ENCODE measurements at places on chromosomes 4 and X.

DNA sequence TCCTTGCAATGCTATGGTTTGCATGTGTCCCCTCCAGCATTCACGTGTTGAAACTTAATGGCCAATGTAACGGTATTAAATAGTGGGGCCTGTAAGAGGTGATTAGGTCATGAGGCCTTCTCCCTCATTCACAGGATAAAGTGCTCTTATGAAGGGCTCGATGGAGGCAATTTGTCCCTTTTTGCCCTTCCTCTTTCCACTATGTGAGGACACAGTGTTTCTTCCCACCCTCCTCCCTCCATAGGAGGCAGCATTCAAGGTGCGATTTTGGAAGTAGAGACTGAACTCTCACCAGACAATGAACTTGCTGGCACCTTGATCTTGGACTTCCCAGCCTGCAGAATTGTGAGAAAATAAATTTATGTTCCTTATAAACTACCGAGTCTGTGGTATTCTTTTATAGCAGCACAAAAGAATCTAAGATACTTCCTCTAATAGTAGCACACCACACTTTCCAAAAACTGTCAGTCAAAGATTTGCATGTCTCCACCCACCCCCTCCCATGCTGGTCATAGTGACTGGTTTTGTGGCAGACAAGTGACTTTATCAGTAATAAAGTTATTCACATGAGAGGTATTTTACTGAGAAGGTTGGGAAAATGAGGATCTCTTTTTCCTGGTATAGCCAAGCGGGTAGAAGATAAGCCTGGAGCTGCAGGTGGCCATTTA, 113.5 kb upstream of the TTC29 start:
- no peak for DNase-seq

DNA sequence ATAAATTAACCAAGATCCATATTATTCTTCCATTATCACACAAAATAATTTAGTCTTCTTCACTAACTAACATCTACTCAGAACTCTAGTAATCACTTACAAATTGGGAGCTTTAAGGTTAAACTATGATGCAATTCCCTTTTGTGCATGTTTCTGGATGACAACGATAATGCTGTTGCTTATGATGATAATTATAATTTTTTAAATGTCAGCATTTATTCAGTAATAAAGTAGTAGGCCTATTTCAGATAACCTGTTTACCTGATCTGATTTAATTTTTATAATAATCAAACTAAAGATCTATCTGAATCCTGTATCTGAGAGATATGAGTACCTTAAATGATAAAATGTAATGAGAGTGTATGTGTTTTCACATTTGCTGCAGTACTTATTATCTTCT, 507.8 kb upstream of the GRID2 start:
- no peak for DNase-seq

DNA sequence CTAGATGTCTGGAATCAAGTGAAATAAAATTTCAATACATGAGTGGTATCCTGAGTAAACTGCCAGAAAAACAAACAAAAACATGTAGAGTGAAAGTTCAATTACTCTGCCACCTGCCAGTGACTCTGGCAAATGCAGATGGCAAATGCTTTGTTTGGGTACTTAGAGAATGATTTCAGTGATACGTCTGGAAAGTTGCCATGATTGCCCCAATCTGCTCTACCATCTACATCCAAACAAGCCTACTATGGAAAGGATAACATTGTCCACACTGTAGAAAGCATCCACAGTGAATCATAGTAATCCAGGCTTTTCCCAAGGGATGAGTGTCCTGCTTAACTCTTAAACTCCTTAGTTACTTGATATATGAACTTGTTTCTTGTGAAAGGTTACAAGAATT, 3.4 kb downstream of the SPATA4 start:
- no peak for DNase-seq

DNA sequence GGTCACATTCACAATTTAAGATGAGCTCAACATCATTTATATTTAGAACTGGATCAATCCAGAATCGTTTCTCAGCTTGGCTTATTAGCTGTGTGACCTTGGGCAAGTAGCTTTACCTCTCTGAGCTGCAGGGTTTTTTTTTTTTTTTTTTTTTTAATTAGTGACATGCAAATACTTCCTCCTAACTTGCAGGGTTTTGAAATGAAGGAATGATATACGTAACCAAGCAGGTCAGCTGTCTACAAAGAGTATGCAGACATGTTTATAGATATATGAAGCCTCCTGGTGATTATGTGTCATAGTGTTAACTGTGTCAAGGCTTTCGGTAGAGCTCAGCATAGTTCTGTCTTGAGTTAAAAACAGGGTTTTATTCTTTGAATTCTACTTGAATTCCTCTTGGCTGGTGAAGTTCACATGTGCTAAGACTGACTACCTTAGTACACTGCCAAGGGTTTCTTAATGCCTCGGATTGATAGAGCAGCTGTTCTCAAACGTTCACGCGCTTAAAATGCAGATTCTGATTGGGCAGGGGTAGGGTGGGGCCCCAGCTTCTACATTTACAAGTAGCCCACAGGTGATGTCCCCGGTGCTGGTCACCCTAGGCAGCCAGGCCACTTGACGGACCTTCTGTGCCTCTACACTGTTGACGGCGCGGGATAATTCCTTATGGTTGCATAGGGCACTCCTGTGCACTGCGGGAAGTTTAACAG, 654 bp upstream of the STS start:
- peak; percentile 33 for DNase-seq

DNA sequence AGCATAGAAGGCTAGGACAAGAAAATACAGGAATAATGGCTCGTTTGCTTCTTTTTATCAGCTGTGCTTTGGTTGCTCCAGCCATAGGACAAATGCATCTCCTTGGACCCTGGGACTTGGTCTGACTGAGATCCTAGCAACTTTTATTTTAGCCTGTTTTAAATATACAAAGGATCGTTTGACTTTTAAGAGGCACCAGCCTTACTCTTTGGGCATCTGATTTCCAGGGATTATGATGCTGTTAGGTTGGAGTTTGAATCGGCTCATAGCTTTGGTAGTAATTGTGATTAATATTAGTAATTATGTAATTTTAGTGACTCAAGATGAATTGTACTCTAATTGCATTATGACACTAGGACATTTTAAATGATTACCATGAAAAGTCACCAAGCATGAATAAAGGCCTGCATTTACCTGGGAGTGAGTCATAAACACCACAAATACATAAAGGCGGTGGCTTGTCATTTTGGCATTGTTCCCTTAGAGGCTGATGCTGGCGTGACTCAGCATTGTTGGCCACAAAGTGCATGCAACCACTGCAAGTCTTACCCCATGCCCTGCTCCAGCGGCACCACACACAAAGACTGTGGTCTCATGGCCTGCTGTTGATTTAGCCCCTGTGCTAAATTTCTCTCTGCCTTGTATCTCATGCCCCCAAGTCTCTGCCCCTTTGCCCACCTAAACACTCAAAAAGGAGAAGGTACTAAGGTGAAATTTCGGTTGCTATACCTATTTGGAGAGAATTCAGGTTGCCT, 12.4 kb downstream of the GPAT3 start:
- peak; percentile 93 for DNase-seq

All from activated CD4-positive, alpha-beta T cell treated with anti-CD3 and anti-CD28 coated beads, Interleukin-2, amount 50 U/mL, for 16 hours (primary cell).